Left lung (tissue), 14 donors: ENCODE measurements at places on chromosomes 3 and 15. TPM values are rescaled to one million over a fixed set of nuclear protein-coding genes. Genes with fewer than 3 reads are reported as not detected.

STRA6 gene
- total RNA-seq: 0.38 TPM

CXCR6 gene
- 4.1 TPM for total RNA-seq

GOLGA8M gene
- total RNA-seq: 2.0 TPM

PATL2 gene
- 1.7 TPM for total RNA-seq

WDR93 gene
- total RNA-seq: 0.20 TPM
